Stimulated activated CD4-positive, alpha-beta T cell treated with anti-CD3 and anti-CD28 coated beads, TNF-alpha, amount 100 ng/mL, for 1 hour (primary cell): ENCODE measurements at places on chromosomes 6 and 20.

GRCh38 chr6:7050004-7050403 lies 57.8 kb upstream of the RREB1 start:
- no peak for DNase-seq

GRCh38 chr20:31580706-31581105 lies 24.4 kb upstream of the ID1 start:
- DNase-seq, result no peak

DNA sequence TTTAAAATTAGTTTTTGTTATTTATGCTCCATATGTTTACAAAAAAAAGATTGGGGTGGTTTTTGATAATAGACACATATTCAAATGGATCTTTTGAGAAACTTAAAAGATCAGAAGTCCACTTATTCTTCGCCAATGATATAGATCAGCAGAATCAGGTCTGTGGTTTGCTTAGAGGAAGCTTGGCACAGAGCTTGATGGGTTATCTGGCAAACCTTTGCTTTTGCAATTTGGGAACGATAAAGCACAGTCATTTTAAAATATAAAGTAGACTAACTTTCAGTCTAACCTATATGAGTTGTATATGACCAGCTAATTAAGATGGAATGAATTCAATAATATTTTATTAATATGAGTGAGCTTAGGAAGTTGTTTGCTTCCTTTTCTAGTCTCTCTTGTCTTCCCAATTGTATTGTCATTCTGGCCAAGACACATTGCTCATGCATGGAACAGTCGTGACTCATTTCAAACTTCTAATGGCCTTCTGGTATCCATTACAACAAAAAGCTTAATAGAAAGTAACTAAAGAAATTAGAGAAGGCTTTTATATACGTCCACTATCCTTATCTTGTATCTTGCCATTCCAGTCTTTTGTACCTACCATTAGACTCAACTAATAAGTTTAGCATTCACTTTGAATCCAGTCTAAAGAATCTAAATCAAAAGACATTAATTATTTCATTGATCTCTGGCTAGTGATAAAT lies 118.7 kb downstream of the TBX18 start:
- no peak for DNase-seq

DNA sequence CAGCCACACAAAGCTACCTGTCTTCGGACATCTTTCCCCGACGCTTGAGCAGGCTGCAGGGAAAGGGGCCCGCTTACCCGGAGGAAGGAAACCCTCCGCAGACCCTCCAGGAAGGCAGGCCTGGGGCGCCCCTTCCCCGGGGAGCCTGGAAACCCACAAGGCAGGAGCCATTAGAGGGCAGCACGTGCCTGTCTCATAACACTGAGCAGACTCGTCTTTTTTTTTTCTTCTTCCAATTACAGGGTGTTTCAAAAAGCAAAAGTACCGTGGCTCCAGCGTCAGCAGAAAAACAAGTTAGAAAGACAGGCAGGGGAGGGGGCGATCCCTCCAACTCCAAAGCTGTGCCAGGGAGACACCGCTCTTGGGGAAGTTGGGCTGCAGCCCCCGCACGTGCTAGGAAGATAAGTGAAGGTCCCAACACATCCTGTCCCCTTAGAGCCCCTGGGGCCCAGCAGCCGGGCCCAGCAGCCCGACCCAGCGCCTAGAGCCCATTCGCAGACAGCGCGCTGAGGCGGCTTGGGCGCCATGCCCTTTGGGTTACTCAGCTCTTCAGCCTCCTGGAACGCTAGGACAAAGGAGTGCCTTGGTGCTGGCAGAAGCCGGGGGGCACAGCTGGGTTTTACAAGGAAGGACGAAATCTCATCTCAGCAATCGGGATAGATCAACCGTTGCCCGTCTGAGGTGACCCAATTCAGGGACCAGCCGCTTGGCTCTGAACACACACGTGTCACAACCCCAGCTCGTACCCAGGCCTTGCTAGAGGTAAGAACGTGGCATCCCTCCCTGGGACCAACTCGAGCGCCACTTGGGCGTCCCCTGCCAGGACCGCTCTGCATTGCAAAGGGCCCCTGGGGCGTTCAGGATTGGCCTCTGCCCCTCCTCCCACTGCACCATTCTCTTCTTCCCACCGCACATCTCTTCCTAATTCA lies 136.3 kb downstream of the LY86 start:
- peak; percentile 47 for DNase-seq

DNA sequence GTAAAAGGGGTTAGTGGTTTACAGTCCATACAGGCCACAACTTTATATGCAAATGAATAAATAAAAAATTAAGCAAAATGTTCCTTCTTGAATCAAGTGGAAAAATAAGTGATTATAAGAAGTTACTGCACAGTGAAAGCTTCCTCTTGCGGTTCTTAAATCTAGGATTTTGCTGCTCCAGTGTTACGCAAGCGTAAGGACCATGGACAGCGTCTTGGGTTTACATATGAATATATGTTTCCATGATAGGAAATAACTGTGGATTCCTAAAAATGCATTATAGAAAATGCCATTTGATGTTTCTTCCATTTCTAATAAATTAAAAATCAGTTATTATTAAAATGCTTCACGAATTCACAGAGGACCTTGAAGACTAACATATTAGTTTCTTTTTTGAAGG lies 176.6 kb upstream of the POU3F2 start:
- no peak for DNase-seq

GRCh38 chr20:22966787-22967464 lies 68.2 kb upstream of the SSTR4 start:
- DNase-seq, result no peak

- no peak for DNase-seq
Measured at GRCh38 chr6:46056906-46057529, 41.4 kb upstream of the CLIC5 start.

- DNase-seq, result no peak
Measured at GRCh38 chr6:163738725-163739407, 324.3 kb downstream of the QKI start.

GRCh38 chr6:140134224-140134623 lies 759.8 kb upstream of the CITED2 start:
- DNase-seq, result no peak

GRCh38 chr6:156595476-156595875 lies 181.7 kb upstream of the ARID1B start:
- DNase-seq, result no peak

- DNase-seq, result no peak
Measured at GRCh38 chr6:54267798-54268197, 40.4 kb upstream of the TINAG start.

GRCh38 chr20:35903843-35904242 lies 50.5 kb downstream of the SCAND1 start:
- no peak for DNase-seq

GRCh38 chr20:50296450-50297375 lies 106.1 kb downstream of the CEBPB start:
- DNase-seq, result no peak

DNA sequence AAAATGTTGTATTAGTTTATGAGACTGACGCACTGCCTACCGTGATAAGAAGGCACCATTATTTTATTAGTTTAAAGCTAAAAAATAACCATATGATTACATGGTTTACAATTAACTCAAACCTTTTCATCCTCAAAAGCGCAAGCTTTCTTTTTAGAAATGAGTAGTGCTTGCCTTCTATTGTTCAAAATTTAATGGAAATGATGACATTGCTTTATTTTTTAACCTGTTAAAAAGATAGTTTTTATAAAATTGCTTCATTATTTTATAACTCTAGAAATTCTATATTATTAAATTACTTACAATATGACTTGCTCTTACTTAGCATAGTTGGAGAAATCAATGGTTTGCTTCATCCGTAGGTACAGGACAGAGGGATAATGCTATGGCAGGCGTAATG lies 78.7 kb upstream of the HDDC2 start:
- no peak for DNase-seq

DNA sequence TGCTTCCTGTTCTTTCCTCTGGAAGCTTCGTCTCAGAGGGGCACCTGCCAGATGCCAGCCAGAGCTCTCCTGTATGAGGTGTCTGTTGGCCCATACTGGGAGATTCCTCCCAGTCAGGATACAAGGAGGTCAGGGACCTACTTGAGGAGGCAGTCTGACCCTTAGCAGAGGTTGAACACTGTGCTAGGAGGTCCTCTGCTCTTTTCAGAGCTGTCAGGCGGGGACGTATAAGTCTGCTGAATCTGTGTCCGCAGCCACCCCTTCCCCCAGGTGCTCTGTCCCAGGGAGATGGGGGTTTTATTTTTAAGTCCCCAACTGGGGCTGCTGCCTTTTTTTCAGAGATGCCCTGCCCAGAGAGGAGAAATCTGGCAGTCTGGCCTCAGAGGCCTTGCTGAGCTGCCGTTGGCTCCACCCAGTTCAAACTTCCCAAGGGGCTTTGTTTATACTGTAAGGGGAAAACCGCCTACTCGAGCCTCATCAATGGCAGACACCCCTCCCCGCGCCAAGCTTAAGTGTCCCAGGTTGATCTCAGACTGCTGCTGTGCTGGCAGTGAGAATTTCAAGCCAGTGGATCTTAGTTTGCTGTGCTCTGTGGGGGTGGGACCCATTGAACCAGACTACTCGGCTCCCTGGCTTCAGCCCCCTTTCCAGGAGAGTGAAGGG lies 326.7 kb downstream of the BCKDHB start:
- no peak for DNase-seq

- no peak for DNase-seq
Measured at GRCh38 chr20:6006603-6006949, 47.3 kb downstream of the LRRN4 start.

DNA sequence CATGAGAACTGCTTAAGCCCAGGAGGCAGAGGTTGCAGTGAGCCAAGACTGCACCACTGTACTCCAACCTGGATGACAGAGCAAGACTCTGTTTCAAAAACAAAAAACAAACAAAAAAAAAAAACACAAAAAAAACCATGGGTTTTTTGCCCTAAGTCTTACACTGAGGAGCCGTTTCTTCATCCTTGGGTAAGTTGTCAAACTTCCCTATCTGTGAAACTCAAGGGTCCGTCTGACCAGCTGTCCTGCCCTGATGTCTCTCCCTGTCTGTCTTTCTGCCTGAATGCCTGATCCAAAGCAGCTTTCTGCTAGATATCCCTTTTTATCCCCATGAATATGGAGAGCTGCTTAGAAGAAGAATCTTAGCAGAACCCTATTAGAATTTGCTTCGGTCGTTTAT lies 41.3 kb upstream of the CLDN20 start:
- DNase-seq, result no peak

DNA sequence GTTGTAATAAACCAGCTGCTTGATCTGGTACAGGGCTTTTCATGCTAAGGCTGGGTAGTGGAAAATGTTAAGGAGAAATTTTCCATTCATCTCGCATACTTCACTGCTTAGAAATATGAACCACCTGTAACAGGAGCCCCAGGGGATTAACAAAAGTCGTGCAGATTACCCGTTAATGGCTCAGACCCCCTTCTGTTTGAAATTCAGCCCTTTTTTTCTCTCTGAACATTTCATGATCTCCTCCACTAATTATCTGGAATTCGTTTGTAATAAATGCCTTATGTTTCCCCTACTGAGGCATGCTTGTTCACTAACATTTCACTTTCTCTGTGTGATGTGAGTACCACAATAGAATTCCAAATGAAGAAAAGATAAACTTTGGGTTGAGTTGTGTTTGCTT lies 336.4 kb upstream of the HSF2 start:
- DNase-seq, result no peak

- no peak for DNase-seq
Measured at GRCh38 chr20:8616792-8617191, 452.1 kb upstream of the PLCB4 start.

GRCh38 chr20:4108495-4109306 lies 93.3 kb upstream of the RNF24 start:
- peak; percentile 24 for DNase-seq

GRCh38 chr6:111605100-111605751 lies 452 bp downstream of the TRAF3IP2 start:
- DNase-seq, result no peak

DNA sequence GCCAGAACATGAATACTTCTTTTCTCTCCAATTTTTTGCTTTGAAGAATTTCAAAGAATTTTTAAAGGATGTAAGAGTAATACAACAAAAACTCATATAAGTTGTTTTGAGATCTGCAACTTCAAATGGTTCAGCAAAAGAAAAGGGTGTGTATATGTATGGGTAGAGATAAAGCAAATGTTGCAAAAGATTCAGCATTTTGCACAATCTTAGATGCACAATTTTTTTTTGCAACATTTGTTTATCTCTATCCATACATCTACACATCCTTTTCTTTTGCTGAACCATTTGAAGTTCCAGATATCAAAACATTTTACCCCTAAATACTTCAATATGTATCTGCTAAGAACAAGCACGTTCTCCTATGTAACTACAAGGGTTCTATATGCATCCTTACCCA lies 47.4 kb upstream of the FAM83C start:
- DNase-seq, result no peak

DNA sequence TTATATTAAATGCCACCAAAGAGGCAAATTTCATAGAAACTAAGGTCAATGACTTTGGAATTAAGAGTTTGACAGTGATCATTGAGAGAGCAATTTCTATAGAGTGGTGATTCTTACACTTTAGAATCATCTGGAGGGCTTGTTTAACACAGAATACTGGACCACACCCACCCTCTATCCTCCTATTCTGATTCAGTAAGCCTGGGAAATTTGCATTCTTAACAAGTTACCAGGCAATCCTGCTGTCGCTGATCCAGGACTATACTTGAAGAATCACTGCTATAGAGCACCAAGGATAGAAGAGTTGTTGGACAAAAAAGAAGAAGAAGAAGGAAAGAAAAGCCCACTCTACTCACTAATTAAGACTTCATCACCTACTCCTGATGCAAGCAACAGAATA lies 21.3 kb upstream of the TBX18 start:
- no peak for DNase-seq

DNA sequence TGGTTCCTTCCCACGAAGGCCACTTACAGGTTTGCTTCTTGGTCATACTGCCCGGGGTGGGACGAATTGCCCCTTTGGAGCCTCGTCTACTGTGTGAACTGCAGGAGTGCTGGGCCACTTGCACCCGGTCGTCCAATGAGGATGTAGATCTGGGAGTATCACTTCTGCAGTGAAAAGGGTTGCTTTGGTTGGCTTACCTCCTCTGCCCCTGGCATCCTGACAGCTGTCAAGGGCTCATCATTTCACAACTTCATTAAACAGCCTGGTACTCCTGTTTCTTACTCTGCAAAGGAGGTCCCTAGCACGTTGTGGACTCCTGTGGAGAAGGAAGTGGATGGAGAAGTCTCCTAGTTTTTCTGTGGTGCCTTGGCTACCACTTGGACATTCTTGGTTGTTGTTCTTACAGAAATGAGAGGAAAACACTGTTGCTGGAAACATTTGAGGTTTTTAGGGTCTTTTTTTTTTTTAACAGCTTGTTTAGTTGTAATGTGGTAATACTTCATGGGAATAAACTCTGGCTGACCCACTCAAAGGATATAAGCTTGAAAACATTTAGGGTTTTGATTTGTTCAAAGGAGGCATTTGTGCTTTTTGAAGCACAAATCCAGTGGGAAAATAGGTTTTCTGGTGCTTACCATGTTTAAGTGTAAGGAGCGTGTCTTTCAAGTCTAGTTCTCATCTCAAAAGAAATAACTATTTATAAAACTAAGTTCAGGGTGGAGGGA lies 60.7 kb downstream of the AKAP12 start:
- no peak for DNase-seq

GRCh38 chr6:73041051-73041450 lies 184.2 kb downstream of the KHDC1L start:
- DNase-seq, result no peak

- no peak for DNase-seq
Measured at GRCh38 chr6:85600713-85601313, 7.2 kb upstream of the SNX14 start.
